ENCODE measurements at places on chromosomes 12 and 14.

- no peak for DNase-seq
Observed at GRCh38 chr14:104366931-104367865, 212.4 kb upstream of the C14orf180 start.

- no peak for DNase-seq
Observed at GRCh38 chr12:5571115-5571514, 139.2 kb downstream of the NTF3 start.

DNA sequence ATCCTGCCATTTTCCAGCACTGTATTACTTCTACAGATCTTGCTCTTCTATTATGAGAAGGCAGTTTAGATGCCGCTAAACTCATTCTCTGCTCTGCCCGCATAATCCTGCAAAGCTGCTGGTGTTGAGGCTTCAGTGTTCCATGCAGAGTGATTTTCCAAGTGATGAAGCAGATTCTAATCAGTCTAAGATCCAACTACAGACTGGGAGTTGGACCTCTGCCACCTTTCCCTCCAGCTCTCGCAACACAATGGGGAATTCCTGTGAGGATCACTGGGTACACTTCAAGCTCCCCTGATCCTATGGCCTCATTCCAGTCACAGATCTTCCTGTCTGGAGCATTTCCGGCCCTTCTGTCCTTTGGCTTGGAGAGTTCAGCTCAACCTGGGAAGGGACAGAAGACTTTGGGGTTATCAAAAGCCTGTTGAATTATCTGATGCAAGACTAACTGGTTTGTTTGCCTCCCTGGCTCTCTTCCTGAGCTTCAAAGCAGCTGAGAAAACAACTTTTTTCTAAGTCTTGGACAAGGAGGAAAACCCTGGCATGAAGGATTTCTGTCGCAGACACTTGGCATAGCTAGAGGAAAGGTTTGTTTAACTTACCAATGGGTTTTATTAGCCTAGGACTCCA lies 333.9 kb downstream of the ZFP36L1 start:
- no peak for DNase-seq

GRCh38 chr12:109804820-109805761 lies 28.1 kb downstream of the TRPV4 start:
- peak; percentile 53 for DNase-seq

DNA sequence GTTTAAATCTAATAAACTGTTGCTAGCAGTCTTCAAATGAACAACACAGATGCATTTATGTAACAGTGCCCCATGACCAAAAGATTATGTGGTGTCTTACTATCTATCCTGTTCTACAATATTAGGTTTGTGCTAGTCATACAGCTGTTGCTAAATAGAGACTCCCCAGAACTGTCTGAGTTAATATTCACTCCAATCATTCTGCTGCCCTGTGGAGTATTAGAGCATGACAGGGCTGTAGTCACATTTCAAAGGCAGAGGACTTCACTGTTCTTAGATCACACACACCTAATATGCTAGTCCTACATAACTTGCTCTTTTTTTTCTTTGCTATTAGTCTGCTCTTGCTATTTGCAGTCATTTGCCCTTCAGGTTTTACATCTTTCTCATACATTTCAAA lies 157.6 kb upstream of the MDGA2 start:
- DNase-seq, result no peak

DNA sequence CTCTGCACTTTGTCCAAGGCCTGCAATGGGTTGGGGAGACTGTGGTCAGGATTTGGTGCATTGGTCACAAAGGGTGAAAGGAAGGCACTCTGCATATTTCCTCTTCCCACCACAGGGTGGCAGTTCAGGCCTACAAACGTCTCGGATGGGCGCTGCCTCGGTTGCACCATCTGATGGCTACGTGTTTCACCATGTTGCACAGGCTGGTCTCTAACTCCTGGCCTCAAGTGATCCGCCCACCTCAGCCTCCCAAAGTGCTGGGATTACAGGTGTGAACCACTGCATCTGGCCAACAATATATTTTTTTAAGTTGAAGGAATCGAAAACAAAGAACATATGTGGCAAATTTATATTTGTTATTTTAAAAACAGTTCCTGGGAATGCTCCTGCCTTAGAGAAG lies 35.1 kb downstream of the TMBIM6 start:
- no peak for DNase-seq

DNA sequence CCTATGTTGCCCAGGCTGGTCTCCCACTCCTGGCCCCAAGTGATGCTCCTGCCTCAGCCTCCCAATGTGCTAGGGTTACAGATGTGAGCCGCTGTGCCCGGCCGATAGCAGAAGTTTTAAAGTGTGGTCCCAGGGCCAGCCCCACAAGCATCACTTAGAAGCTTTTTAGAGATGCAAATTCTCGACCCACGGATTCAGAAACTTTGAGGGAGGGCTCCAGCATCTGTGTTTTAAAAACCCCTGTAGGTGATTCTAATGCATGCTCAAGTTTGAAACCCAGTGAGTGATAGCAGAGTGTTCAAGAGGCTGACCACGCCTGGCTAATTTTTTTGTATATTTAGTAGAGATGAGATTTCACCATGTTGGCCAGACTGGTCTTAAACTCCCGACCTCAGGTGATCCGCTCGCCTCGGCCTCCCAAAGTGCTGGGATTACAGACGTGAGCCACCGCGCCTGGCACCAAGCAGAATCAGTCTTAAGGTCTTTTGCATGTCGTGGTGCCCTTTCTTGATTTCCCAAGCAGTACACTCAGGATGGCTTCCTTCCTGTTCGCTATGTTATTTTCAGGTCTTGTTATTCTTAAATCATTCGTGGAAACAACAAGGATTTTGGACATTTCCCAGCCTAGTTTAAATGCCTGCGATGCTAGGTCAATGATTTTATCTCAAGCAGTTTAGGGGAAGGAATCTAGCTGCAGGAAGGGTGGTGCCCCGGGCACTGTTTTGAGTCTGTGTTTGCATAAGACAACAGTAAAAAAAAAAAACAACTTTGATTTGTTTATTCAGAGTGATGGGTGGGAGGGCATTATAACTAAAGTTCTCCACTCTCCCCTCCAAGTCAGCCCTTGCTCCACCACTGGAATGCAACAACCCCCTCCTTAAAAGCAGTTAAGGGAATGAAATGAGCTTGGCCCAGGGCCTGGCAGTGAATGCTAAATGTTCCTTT lies 9.2 kb upstream of the RILPL2 start:
- DNase-seq, result no peak
